Cardiac fibroblast (primary cell): ENCODE measurements at places on chromosomes 13 and 19.

DNA sequence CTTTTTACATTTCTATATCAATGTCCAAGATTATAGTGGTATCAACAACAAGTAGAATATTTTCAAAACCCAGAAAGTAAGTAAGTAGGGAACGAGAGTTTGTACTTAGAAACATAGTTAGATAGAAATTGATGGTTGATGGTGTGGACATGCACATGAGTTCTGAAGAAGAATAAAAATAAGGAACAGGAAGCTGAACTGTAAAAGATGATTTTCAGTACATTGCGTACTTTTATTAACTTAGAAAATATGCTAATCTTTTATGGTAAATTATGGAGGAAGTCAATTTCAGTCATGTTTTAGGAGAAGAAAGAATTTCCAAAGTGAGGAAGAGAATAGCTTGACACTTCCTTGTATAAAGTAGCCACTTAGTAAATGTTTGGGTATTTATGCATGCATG is 12.3 kb upstream of the GPR18 start:
- no peak for DNase-seq

- peak; percentile 78 for DNase-seq
These were observed 89.5 kb downstream of the DGKH start for GRCh38 chr13:42137856-42138537.

- peak; percentile 80 for DNase-seq
These were observed 10.9 kb upstream of the SPC24 start for GRCh38 chr19:11166281-11167142.

DNA sequence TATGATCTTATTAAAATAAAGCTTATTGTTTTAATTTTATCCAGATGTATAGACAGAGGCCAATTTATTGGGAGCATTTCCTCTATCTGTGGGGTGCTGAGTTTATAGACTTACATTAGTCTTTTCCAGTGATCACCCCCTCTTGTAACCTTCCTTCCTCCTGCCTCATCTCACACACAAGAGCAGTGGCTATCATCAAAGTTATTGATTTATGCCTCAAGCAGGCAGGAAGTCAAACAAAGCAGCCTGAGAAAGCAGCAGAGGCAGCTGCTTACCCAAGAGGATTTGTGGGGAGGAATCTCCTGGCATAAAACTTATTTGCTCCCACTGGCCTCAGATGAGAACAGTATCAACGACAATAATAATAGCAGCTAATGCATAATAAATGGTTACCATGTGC is 26.3 kb upstream of the DCLK1 start:
- DNase-seq: no peak

DNA sequence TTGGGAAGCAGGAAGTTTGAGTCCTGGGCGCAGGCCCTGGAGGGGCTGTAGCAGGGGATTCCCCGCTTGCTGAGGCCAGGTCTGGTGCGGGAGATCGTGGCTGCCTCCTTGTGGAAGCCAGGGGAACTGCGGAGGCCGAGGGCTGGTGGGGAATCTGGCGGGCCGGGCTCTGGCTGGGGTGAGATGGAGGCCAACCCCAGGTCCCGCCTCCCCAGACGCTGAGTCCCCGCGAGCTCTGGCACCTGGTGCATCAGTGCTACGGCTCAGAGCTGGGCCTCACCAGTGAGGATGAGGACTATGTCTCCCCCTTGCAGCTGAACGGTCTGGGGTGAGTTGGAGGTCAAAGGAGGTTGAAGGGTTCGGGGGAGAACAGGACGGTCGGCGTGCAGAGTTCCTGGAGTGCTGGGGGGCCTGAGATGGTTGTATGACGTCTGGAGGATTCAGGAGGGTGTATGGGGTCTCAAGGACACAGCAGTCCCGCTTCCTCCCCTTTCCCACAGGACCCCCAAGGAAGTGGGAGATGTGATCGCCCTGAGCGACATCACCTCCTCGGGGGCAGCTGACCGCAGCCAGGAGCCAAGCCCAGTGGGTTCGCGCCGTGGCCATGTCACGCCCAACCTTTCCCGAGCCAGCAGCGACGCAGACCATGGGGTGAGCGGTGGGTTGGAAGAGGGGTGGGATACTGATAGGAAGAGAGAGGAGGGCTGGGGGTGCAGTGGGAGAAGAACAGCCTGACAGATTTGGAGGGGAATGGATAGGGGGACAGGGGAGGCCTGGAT is 13.1 kb downstream of the GRAMD1A start:
- DNase-seq: peak; percentile 82

GRCh38 chr13:42699912-42700311 is 81.5 kb upstream of the FAM216B start:
- DNase-seq: no peak

GRCh38 chr19:4609878-4610511 is 29.3 kb upstream of the TNFAIP8L1 start:
- DNase-seq: no peak

GRCh38 chr13:23443110-23443509 is 9.6 kb upstream of the SACS start:
- DNase-seq: no peak

GRCh38 chr13:25579221-25579620 is 207.4 kb downstream of the ATP8A2 start:
- no peak for DNase-seq

GRCh38 chr13:64471916-64472315 is 2758.2 kb downstream of the PCDH9 start:
- peak; percentile 72 for DNase-seq

DNA sequence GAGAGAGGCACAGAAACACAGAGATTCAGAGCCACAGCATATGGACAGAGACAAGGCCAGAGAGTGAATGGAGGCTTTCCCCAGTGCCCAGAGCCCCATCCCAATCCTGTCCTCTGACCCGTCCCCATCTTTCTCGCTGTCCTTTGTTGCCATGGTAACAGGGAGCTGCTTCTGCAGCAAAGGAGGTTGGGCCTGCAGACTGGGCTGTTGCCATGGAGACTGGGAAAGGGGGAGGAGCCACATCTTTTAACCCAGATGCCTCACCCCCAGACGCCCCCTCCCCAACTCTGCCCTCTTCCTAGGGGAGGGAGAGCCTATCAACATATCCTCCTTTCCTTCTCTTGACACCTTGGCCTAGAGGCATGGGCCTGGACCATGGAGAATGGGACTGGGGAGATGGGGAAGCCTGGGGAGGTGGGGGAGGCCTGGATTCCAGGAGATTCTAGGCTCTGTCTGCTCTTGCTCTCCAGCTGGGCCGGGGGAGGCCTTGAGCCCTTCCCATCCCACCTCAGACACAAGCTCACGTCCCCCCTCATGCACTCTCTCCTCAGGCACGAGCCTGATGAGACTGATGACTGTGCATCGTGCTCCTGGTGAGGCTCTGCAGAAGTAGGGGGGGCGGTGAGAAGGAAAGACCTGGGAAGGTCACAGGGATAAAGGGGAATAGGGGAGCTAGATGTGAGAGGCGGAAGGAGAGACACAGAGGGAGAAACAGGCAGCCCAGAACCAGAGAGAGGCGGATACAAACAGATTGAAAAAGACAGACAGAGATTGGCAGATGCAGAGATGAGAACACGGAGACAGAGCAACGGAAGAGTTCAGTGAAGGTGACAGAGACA is 2.1 kb upstream of the ATP1A3 start:
- no peak for DNase-seq

DNA sequence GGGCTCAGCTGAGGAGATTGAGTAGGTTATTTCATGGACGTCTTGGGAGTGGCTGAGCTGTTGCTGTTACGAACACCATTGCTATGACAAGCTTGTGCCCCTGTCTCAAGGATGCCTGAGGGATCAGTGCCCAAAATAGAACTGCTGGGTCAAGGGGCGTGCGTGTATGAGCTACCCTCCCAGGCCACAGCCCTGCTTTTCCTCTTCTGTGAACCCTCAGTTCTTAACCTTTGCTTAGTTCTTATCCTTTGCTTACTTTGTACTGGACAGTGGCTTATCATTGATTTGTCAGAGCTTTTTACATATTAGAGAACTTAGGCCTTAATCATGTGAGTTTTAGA is 9.0 kb downstream of the ARHGAP45 start:
- no peak for DNase-seq

GRCh38 chr19:48400018-48400742 is 6.7 kb downstream of the GRIN2D start:
- DNase-seq: peak; percentile 70

DNA sequence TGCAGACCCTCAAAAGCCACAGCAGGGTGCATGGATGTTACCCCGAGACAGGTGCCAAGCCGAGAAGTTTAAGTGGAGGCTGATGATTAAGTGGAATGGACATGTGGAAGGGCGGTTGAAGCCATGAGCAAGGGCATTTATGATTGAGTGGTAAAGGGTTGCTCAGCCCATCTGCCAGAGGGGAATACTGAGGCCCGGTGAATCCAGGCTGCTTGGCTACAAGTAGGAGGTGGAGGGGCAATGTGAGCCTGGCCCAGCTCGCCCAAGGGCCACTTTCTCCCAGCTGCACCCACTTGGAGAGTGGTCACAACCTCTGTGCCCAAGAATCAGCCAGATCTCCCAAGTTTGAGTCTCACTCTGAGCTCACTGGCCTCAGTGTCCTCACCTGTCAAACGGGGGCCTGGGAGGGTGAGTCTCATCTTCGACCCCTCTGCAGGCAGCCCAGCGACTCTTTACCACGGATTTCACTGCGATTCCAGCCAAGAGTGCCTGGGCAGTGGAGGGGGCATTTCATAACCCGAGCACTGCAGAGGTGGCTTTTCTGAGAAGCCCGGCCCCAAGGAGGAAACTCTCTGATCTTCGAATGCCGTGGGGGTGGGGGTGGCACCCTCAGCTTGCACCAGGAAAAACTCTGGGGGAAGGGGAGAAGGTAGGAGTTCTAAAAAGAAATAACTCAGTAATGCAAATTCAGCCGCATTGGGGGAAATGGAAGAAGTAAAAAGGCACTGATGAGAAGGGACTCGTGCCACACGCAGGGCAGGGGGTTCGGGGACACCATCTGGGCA is 62.9 kb upstream of the KLF2 start:
- DNase-seq: no peak

- DNase-seq: no peak
These were observed 28.0 kb downstream of the BTBD2 start for GRCh38 chr19:1987197-1988187.

GRCh38 chr13:112065867-112066623 is 904 bp upstream of the SOX1 start:
- DNase-seq: no peak

GRCh38 chr19:43290568-43291359 is 21.4 kb upstream of the PSG9 start:
- peak; percentile 17 for DNase-seq

DNA sequence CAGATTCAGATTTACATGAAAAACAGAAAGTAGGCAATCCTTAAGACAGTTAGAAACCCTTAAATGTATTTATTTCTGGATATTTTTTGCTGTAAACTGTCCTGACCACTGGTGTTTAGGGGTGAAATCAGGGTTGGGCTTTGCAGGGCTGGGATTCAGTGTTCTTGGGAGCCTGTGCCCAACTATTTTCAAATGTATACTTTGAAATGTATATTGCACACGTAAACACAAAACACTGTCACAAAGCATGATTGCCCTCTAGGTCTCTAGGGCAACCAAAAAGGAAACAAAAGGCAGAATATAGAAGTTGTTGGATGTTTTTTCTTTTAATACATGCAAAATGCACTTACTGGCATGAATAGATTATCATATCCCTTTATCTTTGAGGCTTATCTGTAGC is 1185.4 kb downstream of the DIAPH3 start:
- no peak for DNase-seq

DNA sequence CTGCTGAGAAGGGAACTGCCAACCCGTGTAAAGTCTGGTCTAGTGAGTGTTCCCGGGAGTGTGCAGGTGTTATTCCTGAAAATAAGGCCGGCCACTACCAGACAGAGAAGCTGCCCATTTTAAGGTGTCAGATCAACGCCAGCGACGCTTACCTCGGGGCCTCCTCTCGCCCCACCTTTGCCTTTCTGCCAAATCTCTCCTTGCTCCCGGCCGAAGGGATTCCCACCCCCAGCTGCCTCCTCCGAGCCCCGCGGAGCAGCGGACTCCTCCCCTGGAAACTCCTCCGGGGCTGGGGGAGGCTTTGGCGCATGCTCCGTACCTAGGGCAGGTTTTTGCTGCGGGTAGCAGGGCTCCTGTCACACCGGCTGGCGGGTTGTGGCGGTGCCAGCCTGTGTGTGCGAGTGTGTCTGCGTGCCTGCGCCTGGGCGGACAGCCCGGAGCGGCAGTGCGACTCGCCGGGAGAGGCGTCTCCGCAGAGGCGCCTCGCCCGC is at the start of gene HS6ST3:
HS6ST3 (plus strand) TSS at position 359 of the 491 bp plus-strand sequence.
- peak; percentile 9 for DNase-seq

DNA sequence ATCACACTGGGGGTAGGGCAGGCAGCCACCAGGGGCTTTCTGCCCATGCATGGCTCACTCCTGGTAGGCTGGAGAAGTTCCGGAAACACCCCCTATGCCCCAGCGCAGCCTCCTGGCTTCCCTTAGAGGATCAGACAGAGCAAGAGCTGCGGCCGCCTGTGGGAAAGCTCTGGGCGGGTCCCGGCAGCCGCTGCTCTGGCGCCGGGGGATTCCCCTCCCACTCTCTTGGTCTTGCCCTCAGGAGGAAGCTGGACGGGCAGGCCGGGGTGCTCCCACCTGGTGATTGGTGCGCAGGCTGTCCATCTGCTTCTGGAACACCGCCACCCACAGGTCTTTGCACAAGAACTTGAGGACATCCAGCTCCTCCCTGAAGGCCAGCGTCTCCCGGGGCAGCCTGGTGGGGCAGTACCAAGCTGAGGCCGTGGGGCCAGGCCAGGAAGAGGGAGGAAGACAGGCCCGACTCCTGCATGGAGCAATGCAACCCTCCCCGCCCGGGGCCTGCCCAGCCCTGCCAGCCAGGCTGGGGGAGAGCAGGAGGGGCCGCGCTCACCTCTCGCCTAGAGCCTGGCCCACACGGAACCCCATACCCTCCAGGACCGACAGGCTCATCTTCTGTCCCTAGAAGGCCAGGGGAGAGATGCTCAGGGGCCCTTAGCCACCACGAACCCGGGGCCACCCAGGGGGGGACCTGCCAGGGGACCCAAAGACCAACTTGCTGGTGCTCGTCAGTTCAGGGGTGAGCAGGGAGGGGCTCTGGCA is 4.0 kb upstream of the NKPD1 start:
- DNase-seq: peak; percentile 85

DNA sequence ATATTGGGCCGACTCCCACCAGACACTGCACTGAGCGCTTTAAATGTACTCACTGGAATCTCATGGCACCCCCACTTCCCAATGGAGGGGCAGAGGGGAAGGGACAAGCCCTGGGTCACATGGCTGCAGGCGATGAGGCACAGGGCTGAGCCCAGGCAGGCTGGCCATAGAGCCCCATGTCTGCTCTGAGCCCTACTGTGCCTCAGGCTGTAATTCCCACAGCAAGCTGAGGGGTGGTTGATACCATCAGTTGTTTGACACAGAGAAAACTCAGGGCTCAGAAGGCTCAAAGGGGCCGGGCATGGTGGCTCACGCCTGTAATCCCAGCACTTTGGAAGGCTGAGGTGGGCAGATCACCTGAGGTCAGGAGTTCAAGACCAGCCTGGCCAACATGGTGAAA is 25.1 kb downstream of the RFX1 start:
- no peak for DNase-seq

- DNase-seq: no peak
These were observed 55.4 kb upstream of the ZNF724 start for GRCh38 chr19:23305555-23305954.
